ENCODE measurements at places on chromosomes 1 and 21. TPM values are rescaled to one million over a fixed set of nuclear protein-coding genes. Genes with fewer than 3 reads are reported as not detected.

SPRR2D gene
- not detected for total RNA-seq

HOOK1 gene
- total RNA-seq = not detected

CAMK1G gene
- not detected for total RNA-seq

S100A1 gene
- total RNA-seq = not detected

FCMR gene
- total RNA-seq = 1.6 TPM

KIAA0040 gene
- 0.78 TPM for total RNA-seq

EDN2 gene
- total RNA-seq = not detected

NUP210L gene
- not detected for total RNA-seq

HTR1D gene
- total RNA-seq = not detected

CFAP57 gene
- 0.50 TPM for total RNA-seq

SH2D5 gene
- 0.59 TPM for total RNA-seq

FAM110D gene
- total RNA-seq = not detected

GPR89A gene
- 20.8 TPM for total RNA-seq

UBE2U gene
- total RNA-seq = not detected

EDARADD gene
- not detected for total RNA-seq

CASZ1 gene
- not detected for total RNA-seq

ATP6V1G3 gene
- total RNA-seq = not detected

CNR2 gene
- total RNA-seq = not detected

OR6K3 gene
- total RNA-seq = not detected

SYCP1 gene
- not detected for total RNA-seq

ATAD3C gene
- total RNA-seq = not detected

CRNN gene
- total RNA-seq = not detected

FCRL5 gene
- not detected for total RNA-seq

RXFP4 gene
- total RNA-seq = not detected

Data from cardiac ventricle fibroblast (primary cell).